ENCODE measurements at places on chromosomes 16 and 17.

DNA sequence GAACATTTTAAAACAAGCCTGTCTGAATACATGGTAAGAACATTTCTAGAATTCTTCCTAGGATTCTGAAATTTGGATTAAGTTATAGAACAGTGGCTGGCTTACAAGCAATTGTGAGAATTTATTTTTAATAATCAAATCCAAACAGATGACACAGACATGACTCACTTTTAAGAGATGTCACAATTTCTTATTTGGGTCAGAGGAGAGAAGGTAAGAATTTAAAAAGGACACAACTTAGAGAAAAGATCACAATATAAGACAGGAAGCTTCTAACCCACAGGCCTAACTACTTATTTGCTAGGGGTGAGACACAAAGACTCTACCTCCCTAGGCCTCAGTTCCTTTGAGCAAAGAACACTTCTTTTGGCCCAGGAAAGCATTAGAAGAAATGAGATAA is 32.7 kb downstream of the ZZEF1 start:
- no peak for DNase-seq

DNA sequence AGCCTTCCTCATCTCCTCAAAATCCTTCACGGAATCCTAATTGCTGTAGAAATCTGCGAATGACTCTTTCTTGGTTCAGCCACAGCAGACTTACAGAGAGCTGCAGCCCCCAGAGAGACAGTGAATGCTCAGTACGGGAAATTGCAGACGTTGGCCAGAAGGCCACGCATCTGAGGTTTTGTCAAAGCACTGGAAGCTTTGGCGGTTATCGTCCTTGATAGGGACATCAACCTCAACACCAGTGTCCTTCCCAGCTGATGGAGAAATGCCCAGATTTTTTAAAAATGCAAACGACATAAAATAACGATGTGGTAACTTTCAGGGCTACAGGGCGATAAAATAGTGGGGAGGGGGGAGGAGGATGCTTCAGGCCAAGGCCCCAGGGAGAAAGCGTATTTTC is 166.6 kb upstream of the CIBAR2 start:
- DNase-seq: no peak

DNA sequence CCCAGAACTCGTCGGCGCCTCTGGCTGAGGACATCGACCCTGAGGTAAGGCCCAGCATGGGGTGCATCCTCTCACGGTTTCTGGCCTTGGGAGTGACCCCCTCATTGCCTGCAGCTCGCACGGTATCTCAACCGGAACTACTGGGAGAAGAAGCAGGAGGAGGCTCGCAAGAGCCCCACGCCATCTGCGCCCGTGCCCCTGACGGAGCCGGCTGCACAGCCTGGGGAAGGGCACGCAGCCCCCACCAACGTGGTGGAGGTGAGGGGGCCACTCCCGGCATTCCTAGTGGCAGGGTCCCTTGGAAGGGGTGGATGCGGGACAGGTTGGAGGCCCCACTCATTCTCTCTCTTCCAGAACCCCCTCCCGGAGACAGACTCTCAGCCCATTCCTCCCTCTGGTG is 8.4 kb upstream of the MRPL12 start:
- no peak for DNase-seq

GRCh38 chr16:30947859-30948666 is 805 bp upstream of the ORAI3 start:
- no peak for DNase-seq

DNA sequence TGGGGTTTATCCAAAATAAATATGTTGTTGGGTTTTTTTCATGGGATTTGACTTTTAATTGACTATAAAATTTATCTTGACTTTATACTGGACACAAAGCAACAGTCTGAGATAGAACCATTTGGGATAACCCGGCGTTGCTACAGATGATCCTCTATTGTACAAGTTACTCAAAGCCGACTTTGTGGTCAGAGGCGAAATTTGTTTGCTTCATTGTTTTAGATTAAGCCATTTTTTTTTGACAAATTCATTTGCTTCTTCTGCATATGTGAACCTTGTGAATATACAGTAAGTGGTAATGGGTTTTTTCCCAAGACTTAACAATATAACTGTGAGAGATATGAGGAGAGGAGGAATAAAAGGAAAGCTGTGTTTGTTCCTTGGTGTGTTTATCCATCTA is 11.8 kb downstream of the MYO1D start:
- no peak for DNase-seq

- no peak for DNase-seq
Measured at GRCh38 chr17:75065562-75066151, 18.6 kb downstream of the KCTD2 start.

GRCh38 chr16:84579936-84580335 is 37.9 kb downstream of the COTL1 start:
- no peak for DNase-seq

DNA sequence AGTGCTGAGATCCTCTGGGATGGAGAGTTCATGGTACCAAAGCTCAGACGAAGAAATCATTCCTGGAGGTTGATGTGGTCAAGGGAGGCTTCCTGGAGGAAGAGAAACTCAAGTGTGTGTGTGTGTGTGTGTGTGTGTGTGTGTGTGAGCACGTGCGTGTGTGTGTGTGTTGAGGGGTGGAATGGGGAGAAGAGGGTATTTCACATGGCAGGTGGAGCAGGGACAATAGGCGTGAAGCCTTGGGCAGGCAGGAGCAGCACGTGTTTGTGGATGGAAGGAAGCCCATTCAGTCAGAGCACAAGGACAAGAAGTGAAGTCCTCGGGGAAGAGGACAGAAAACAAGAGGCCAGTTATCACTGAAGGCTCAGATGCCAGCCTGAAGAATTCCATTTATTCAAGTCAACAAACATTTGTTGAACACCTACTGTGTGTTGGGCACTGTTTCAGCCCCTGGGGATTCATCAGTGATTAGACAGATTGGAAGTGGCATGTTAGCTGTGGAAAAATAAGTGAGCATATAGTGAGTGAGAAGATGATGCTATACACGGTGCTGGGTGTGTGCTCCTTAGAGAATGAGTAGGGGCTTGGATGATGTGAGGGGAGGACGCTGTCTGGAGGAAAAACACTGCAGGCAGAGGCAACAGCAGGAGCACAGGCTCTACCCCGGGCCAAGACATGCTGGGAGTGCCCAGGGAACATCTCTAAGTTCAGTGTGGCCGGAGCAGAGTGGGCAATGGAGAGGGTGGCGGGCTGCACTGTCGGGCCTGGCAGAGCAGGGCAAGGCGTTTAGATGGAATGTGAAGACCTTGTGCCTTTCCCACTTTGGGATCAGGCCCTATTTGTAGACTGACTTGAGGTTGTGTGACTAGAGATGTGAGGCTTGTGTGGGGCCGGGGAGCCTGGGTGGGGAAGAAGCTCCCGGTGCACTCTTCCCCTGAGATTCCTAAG is 267.1 kb downstream of the CBLN1 start:
- no peak for DNase-seq

GRCh38 chr16:53952215-53953208 is 248.6 kb downstream of the FTO start:
- DNase-seq: no peak

- no peak for DNase-seq
Measured at GRCh38 chr16:12387786-12388185, 411.3 kb downstream of the SNX29 start.

- peak; percentile 20 for DNase-seq
Measured at GRCh38 chr16:397135-397661, at the start of gene NME4. Gene NME4, plus strand, starts transcription at chr16:397199. Its CDS starts 24 bp downstream, at chr16:397223.

- DNase-seq: peak; percentile 75
Measured at GRCh38 chr16:47461598-47462266, 601 bp downstream of the PHKB start.

DNA sequence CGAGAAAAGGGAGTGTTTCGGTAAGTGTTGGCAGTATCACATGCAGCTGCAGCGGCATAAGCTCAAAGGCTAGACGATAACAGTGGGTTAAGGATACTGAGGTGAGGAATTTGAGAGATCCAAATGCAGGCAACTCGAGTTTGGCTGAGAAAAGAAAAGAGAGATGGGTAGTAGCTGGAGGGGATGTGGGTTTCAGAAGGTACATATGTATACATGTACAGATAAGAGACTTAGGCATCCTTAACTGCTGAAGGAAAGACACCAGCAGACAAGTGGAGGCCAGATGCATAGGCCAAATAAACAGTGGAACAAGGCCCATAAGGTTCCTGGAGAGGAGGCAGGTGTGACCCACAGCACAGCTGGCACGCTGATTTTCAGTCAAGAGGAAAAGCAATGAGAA is 86.6 kb upstream of the NETO2 start:
- DNase-seq: no peak

Measured in GF-D8 (cell line).